Esophagus squamous epithelium (tissue), 5 donors: ENCODE measurements at places on chromosomes 13 and 19.

- DNase-seq, result no peak
Observed at GRCh38 chr13:52758114-52758513, 18.5 kb upstream of the CNMD start.

DNA sequence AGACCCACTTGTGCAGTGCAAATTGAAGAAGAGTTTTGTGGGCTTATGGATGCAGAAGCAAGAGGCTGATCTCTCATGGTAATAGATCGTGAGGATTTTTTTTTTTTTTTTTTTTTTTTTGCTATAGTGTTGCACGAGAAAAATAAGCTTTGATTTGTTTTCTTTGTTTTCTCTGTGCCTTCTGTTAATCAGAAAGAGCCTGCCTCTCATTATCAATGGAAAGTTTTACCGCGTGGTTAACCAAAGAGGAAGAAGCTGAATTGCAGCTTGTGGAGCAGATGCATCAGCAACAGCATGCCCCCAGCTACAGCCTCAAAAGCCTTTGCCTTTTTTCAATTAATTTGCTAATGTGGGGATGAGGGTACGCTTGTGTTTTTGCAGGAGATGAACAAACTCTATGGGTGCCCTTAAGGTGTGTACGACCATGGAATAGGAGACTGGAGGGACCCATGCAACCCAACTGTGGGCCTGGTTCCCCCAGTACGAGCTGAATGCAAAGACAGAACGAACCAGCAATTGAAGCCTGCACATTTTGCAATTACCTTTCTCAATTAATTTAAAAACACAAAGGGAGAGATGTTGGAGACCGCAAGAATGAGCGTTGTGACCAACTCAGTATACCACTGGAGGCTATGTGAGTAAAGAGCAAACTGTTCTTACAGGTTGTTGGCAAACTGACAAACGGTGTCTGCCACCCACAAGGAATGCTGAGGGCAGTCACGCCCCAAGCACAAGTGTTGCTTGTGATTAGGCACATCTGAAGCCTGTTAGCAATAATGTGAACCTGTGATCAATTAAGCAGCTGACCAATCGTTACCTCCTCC lies 58.6 kb upstream of the SPRY2 start:
- DNase-seq, result no peak

- DNase-seq, result no peak
Observed at GRCh38 chr19:51602189-51602854, 27.9 kb downstream of the SIGLEC5 start.

DNA sequence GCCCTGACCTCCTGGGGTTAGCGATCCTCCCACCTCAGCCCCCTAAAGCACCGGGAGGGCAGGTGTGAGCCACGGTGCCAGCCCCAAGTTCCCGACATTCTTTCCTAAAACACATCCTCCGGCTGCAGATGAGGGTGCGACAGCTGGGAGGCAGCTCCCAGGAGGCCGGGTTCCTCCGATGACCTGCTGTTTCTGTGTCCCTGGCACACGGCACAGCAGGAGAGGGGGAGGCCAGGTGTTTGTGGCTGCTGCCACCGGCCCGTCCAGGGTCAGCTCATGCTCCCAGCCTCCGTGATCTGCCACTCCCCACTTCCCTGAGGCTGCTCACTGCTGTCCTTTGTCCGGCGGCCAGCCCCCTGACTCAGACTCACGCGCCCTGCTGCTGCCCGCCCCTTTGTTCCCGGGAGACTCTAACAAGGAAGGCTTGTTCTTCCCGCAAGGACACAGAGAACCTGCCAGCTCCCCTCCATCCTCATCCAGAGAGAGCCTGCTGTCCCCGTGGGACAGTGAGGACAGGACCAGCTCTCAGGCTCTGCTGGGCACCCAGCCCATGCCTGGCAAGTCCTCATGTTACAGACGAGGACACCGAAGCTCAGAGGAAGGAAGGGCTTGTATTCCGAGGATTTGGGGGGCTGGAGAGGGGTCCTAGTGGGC lies 10.6 kb upstream of the MADCAM1 start:
- DNase-seq, result no peak

DNA sequence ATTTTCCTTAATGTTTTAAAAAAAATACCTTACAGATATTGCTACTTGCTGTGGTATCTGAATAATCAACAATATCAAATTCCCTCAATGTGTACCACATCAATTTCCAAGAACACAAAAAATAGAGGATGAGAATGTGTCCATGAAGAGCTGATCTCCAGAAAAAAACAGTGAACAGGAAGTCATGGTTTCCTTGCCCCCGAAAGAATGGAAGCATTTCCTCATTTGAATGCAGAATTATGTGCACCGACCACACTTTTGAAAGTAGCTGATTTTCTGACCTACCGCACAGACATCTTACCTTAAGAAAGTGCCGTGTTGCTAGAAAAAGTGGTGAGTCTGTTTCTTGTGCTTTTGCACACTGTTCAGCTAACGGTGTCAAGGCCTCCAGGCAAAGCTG lies 13.4 kb upstream of the EEF1AKMT1 start:
- no peak for DNase-seq

DNA sequence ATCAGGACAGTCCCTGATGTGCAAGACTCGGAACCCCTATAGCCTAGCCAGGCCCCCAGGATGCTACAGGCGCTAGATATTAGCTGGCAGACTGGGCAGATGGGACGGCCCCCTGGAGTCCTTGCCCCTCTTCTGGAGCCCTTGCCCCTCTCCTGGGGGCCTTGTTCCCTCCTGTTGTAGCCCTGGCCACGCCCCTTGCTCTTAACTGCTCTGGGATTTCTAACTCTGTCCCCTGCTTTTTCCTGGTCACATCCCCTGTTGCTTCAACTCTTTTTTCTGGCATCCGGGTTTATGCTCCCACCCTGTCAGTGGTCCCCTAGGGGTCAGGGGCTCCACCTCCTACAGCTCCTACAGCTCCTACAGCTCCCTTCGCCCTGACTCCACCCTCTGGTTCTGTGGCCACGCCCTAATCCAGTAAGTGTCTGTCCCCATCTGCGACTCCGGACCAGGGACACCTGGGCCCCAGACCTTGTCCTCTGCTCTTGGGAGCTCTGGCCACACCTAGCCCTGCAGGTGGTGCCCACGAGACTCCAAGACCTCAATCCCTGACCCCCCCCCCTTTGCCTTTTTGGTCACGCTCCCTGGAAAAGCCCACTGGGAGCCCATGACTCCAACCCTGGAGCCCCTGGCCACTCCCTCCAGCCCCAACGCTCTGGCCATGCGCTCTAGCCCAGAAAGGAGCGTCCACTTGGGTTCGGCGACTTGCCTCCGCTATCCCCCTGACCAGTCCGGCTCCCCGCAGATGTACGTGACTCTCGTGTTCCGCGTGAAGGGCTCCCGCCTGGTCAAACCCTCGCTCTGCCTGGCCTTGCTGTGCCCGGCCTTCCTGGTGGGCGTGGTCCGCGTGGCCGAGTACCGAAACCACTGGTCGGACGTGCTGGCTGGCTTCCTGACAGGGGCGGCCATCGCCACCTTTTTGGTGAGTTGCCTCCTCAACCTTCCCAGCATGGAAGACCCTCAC lies 6.8 kb downstream of the PLPPR2 start:
- no peak for DNase-seq

- DNase-seq, result no peak
Observed at GRCh38 chr13:94119360-94119936, 360.0 kb downstream of the DCT start.

GRCh38 chr13:37954191-37954590 lies 84.6 kb upstream of the TRPC4 start:
- no peak for DNase-seq
